Epithelial cell of proximal tubule (primary cell): ENCODE measurements at places on chromosomes 6 and 20. TPM values are rescaled to one million over a fixed set of nuclear protein-coding genes. Genes with fewer than 3 reads are reported as not detected.

EEF1A2 gene
- total RNA-seq = 1.2 and 20.0 TPM in 2 replicates

MYO6 gene
- total RNA-seq = 23.4 and 50.7 TPM in 2 replicates

TMEM74B gene
- 1.2 TPM in 1 of 2 replicates, not detected in the other for total RNA-seq

TMEM14A gene
- 51.8 and 61.6 TPM in 2 replicates for total RNA-seq

PLCG1 gene
- total RNA-seq = 57.9 and 87.5 TPM in 2 replicates

ATP9A gene
- 16.4 and 22.5 TPM in 2 replicates for total RNA-seq

TTI1 gene
- 14.3 and 29.2 TPM in 2 replicates for total RNA-seq

MMUT gene
- total RNA-seq = 5.3 and 5.5 TPM in 2 replicates

NR2E1 gene
- total RNA-seq = not detected in 2 replicates

TBPL1 gene
- 24.7 and 40.5 TPM in 2 replicates for total RNA-seq

FRS3 gene
- total RNA-seq = 2.0 and 6.1 TPM in 2 replicates

GID8 gene
- 23.2 and 23.6 TPM in 2 replicates for total RNA-seq

HAO1 gene
- total RNA-seq = not detected in 2 replicates

GABBR1 gene
- total RNA-seq = 3.1 and 6.4 TPM in 2 replicates

ARMH2 gene
- not detected in 2 replicates for total RNA-seq

KIAA1755 gene
- 0.06 and 0.29 TPM in 2 replicates for total RNA-seq

IPCEF1 gene
- 0.36 and 0.63 TPM in 2 replicates for total RNA-seq

SSTR4 gene
- not detected in 2 replicates for total RNA-seq

LST1 gene
- not detected in 2 replicates for total RNA-seq

TMC2 gene
- not detected in 2 replicates for total RNA-seq

KIAA1586 gene
- total RNA-seq = 7.2 and 7.5 TPM in 2 replicates

KCNG1 gene
- 5.2 and 10.5 TPM in 2 replicates for total RNA-seq

HCK gene
- total RNA-seq = not detected in 2 replicates
